Activated naive CD4-positive, alpha-beta T cell treated with anti-CD3 and anti-CD28 coated beads for 36 hours (primary cell): ENCODE measurements at places on chromosomes 2 and 18. TPM values are rescaled to one million over a fixed set of nuclear protein-coding genes. Genes with fewer than 3 reads are reported as not detected.

Gene METTL5
- 116 TPM for total RNA-seq

Gene PSD4
- total RNA-seq: 85.9 TPM

- no peak for DNase-seq
Observed at GRCh38 chr2:159961037-159961436, 101.4 kb downstream of the PLA2R1 start.

- DNase-seq: peak; percentile 91
Observed at GRCh38 chr2:9752441-9753275, 90.6 kb upstream of the TAF1B start.

DNA sequence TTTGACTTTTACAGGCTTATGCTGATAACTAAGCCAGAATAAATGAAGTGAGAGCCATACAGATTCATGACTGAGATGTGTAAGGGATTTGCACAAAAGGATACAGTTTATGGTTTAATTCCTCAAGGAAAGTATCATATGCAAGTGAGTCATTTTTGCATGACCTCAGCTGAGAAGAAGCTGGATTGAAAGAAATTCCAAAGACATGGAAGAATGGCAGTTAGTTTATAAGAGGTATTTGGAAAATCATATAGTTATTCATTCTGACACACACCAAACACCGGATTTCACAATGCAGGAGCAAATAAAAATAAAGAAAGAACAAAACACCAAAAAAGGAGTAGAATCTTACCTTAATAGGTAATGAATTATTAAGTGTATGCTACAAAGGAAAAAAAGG lies 83.2 kb upstream of the RND3 start:
- no peak for DNase-seq

GRCh38 chr2:61604433-61604832 lies 66.3 kb upstream of the XPO1 start:
- DNase-seq: no peak

DNA sequence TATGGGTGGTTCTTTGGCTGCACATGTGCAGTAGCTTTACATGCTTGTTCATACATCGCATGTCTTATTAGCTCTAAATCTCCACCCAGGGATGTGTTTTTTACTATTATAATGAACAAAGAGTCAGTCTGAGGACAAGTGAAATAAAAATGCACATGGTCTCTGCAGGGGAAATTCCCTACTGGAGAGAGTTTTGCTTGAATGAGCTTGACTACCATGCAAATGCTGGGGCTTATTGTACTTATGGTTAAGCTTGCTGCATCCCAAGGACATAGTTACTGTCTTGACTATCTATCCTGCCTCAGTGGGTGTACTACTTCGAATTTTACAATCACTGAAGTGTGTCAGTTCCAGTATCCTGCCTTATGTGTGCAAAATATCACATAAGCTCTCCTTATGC lies 362.7 kb downstream of the TDRD15 start:
- DNase-seq: no peak

- no peak for DNase-seq
Observed at GRCh38 chr2:56084111-56084901, 99.5 kb upstream of the CCDC85A start.

- DNase-seq: no peak
Observed at GRCh38 chr18:27717816-27718215, 459.1 kb downstream of the CDH2 start.

- DNase-seq: no peak
Observed at GRCh38 chr2:9971105-9971818, 19.8 kb downstream of the GRHL1 start.

- no peak for DNase-seq
Observed at GRCh38 chr2:176291809-176292283, 22.6 kb downstream of the MTX2 start.

- no peak for DNase-seq
Observed at GRCh38 chr2:236628256-236628901, 58.8 kb downstream of the ACKR3 start.

DNA sequence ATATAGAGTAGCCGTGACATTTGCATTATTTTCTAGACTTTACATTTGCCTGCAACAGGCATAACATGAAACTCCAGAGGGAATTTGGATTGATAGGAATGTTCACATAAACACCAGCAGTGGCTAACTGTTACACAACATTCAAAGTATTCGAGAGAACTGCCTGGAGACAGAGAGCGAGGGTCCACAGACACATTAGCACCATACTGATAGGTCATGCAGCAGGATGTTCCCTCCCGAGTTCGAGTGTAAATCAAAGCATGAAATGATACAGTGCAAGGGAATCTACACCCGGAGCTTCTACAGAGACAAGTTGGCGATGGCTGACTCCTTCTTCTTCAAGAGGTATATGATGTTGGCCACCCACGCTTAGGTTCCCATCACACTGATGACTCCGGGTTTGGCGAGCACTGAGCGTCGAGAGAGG lies 89.5 kb downstream of the COL6A3 start:
- DNase-seq: no peak
